Stimulated activated naive B cell treated with anti-CD40 and anti-IgM and Interleukin-4, amounts not matched to agents 10 μg/mL and 1 μg/mL and 100 μg/mL, for 72 hours (primary cell): ENCODE measurements at places on chromosomes 2 and 18.

DNA sequence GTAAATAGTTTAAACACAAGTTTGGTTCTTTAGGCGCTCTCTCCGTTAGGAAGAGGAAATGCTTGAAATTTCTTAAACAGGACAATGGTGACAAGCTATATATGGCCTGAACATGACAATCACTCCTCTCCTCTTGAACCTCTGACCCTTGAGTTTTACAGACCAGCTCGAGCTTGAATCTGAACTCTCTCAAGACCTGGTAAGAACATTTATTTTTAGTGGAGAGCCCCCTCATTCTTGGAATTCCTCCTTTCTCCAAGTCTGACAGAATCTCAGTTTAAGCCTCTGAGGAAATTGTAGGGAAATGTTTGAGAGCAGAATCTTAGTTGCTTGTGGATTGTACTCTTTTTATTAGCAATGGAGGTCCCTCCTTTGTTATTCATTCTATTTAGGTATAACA lies 1293.6 kb upstream of the ZEB2 start:
- no peak for DNase-seq

DNA sequence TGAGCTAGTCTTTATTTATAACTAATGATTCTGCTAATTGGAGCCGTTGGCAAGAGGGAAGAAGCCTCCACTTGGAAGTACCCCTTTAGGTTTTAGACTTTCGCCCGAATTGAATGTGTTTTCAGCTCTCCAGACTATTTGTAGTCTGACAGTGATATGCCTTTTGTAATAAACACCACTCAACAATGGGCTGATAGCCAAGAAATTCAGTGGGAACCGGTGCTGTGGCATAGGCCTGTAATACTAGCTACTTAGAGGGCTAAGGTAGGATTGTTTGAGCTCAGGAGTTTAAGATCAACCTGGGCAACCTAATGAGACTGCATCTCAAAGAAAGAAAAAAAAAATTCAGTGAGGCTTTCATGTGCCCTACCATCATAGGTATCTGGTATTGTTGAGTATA lies 13.6 kb upstream of the ZSCAN30 start:
- DNase-seq = no peak

- DNase-seq = no peak
Measured at GRCh38 chr2:15982285-15983044, 42.1 kb downstream of the MYCN start.

- no peak for DNase-seq
Measured at GRCh38 chr2:5849562-5849961, 157.4 kb downstream of the SOX11 start.

- DNase-seq = no peak
Measured at GRCh38 chr2:168697668-168698121, 104.7 kb upstream of the NOSTRIN start.

DNA sequence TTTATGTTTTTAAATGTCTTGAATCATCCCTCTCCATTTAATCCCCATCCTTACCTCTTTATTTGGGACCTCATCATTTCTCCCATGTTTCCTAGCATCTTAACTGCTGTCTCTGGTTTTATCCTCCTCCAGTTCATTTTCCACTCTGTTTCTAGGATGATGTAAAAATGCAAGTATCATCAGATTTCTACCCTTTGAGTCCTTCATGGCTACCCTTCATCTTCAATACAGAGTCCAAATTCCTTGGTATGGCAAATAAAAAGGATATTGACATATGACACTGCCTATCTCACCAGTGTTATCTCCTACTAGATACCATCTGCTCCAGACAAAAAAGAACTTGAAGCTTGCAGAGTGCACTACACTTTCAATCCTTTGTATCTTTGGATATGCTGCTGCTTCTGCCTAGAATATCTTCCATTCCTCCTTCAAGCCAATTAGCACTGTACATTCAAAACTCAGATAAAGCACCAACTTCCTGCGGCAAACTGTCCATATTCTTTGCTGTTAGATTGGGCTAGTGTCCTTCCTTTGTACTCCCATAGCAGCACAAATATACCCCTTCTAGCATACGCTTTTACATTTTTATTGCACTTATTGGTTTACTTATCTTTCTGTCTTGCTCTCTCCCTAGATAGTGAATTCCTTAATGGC lies 24.6 kb upstream of the TLK1 start:
- DNase-seq = no peak

DNA sequence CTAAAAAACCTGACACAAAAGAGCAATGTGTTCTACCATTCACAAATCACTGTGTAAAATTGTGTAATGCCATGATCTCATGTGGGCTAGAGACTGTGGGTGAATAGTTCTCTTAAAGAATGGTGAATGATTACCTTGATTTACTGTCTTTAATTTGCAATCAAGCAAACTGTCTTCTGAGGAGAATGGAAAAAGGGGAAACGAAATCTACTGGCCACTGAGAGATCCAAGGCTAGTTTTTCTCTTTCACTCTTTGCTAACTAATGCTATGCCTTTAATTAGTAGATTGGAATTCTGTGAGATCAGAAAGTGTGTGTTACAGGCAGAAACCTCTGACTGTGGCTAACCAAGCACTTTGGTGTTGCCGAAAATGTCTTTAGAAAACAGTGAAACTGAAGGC lies 422.7 kb downstream of the TGIF1 start:
- no peak for DNase-seq

DNA sequence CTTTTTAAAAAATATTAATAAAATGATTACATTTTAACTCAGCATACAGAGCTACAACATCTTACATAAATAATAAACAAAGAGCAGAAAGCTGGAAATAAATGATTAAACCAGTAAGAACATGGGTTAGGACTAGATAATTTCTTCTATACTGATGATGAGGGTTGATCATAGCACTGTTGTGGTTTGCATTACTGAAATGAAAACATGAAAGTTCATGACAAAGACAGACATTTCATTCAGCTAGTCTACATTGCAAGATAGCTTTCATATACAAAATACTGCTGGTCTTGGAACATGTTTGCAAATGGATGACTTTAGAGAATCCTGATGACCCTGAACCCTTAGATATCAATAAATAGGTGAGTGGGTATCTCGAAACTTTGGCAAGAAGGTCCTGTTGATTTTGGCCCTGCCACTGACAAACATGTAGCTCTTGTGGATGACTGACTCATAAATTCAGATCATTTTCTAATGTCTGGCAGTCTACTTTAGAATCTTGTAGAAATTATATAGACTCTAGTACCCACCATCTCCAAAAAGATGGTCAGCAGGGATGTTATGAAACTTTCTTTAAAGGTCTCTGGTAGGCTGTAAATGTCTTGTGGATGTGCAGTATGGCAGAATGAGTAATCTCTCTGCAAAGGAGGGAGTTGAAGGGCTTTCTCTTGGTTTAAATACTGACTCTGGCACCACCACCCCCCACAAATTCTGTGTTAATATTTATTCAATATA lies 15.5 kb upstream of the CDC42EP3 start:
- no peak for DNase-seq

- no peak for DNase-seq
Measured at GRCh38 chr2:231297108-231297908, 98.2 kb upstream of the B3GNT7 start.

DNA sequence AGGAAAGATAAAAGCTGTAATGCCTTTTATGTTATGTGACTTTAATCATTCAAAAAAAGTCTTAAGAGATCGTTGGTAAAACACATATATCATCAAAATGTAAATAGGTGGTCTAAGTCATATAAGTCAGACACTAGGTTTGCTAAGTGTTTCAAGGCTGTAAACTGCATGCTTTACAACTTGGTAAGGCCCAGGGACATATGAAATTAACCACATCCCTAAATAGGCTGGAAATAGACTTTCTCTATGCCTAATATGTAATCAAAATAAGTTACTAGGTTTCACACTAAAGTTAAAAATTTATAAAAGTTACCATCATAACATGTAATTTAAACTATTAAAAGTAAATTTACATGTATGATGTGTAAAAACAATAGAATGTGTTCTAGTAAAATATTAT lies 946.3 kb upstream of the LRATD1 start:
- no peak for DNase-seq

- no peak for DNase-seq
Measured at GRCh38 chr2:11520092-11520693, 13.7 kb upstream of the GREB1 start.

DNA sequence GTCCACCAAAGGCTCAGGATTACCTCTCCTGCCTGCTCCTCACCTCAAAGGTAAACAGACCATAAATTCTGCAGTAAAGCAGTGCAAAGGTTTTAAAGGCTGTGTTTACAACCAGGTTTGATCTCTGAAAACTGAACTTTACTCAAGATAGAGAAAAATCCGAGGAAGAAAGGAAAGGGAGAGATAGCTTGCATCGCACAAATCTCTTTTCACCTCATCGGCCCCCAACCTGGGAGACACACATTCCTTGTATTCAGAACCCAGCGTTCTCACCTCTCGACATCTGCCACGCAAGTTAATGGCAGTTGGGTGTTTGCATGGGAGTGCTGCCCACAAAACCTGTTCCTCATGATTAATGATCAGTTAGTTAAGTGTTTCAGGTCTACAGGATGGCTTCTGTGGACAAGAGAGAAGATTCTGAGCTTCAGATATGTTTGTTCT lies 72.6 kb downstream of the GATA6 start:
- DNase-seq = no peak

- DNase-seq = no peak
Measured at GRCh38 chr2:134146620-134147019, 107.3 kb upstream of the MGAT5 start.

- no peak for DNase-seq
Measured at GRCh38 chr2:36634981-36635597, 37.1 kb upstream of the FEZ2 start.

- no peak for DNase-seq
Measured at GRCh38 chr2:149824136-149824535, 236.6 kb upstream of the MMADHC start.

DNA sequence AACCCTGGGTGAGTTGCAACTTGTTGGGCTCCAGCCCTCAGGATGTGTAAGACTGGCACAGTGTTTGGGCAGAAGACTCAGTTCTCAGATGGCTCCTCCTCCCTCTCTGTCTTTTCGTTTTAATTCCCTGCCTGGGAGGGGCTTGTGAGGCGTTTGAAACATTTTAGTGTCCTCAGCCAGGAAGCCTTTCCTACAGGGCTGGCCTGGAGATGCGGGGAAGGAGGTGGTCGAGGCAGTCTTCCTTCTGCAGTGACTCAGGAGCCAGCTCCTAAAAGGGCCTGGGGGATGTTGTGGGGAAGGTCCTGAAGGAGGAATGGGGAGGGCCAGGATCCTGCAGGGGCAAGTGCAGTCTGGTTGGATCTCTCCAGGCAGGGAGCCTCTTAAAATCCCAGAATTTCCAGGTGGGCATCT lies 22.1 kb upstream of the IGFBP5 start:
- DNase-seq = no peak

- DNase-seq = peak; percentile 5
Measured at GRCh38 chr2:196925768-196926561, 542 bp downstream of the PGAP1 start.

DNA sequence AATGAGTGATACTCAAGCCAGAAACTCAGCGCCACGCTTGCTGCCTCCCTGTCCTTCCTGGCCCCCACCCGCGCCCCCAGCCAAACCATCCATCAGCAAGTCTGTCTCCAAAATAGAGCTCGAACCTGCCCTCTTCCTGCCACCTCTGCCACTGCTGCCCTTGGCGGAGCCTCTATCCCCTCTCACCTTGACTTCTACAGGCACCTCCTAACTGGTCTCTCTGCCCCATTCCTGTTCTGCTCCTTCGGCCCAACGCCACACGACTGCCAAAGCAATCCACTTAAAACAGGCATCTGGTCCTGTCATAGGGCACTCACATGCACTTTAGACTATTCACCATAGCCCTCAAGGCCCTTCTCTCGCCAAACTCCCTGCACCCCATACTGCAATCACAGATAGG lies 210.3 kb upstream of the SMAD2 start:
- no peak for DNase-seq

DNA sequence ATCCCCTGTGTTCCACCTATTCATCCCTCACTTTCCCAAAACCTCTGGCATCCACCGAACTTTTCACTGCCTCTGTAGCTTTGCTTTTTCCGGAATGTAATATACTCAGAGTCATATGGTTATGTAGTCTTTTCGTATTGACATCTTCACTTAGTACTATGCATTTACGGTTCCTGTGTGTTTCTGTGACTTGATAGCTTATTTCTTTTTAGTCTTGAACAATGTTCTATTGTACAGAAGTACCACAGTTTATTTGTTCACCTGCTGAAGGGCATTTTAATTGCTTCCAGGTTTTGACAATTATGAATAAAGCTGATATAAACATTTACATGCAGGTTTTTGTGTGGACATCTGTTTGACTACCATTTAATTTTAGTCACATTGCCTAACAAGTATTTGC lies 154.7 kb upstream of the DOK6 start:
- DNase-seq = no peak

GRCh38 chr2:6831229-6831628 lies 34.5 kb downstream of the CMPK2 start:
- DNase-seq = no peak

- DNase-seq = no peak
Measured at GRCh38 chr2:223932816-223933800, 12.0 kb downstream of the WDFY1 start.

- DNase-seq = no peak
Measured at GRCh38 chr2:236535024-236535423, 34.6 kb upstream of the ACKR3 start.

- DNase-seq = no peak
Measured at GRCh38 chr2:2704428-2705090, 373.5 kb upstream of the MYT1L start.

DNA sequence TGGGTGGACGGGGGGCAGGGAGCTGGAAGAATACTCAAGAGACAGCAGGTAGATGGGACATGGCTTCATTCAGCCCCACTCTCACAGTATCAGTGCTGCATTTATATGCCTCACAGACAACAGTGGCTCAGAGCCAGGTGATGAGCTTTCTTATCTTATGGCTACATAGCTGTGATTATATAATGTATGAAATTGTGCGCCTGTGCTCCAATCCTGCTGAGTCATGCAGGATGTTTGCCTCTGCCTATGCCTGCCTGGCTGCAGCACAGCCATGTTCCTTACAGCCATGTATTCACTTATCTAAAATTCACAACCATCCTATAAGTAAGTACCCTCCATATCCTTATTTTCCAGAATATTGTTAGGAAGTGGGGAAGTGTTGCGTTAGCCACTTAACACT lies 37.7 kb upstream of the RNF103 start:
- DNase-seq = no peak

DNA sequence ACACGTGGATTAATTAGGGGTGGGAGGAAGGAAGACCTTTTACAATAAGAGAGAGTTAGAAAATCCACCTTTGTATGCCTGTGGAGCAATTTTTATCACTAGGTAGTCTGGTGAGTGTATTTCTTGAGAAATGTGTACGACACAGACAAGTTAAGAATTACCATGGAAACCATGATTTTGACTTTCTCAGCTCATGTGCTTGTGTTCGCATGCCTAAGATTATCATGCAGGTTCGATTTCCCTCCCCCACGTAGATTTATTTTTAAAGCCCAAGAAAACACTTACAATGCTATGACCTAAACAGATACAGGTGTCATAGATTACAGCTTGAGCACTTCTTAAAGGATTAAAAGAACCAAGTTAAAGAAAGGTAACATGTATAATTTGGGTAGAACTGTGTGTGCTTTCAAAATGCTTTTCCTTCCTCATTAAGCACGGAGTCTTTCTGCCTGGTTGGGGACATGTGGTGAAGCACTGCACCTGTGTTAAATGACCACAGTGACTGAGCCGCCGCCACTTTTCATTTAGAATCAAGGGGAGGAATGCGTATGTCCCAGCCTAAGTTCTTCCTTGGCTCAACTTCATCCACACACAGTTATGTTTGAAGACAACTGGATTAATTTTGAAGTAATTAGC lies 16.6 kb downstream of the SERTAD2 start:
- DNase-seq = no peak

GRCh38 chr2:105344704-105345345 lies 7.5 kb downstream of the C2orf49 start:
- no peak for DNase-seq
